ENCODE measurements at places on chromosomes 4 and X. TPM values are rescaled to one million over a fixed set of nuclear protein-coding genes. Genes with fewer than 3 reads are reported as not detected.

Gene RHOXF2
- not detected for total RNA-seq

Gene CLIC2
- total RNA-seq, result 15.5 TPM

DNA sequence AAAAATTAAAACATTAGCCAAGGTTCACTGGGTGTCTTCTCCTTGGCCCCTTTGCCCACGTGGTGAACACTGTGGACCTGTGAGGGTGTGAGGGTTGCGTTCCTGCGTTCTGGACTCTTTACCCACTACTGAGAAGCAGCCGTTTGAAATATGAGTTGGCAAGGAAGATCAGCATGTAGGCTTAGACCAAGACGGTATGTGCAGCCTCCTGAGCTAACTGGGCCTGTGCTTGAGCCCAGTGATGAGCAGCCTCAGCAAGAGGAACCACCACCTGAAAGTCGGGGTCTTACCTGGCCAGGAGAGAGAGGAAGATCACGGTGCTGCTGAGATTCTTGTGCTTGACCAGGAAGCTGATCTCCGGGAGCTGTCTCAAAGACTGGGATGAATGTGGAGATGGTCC lies 19.5 kb downstream of the RGS12 start:
- DNase-seq, result no peak

DNA sequence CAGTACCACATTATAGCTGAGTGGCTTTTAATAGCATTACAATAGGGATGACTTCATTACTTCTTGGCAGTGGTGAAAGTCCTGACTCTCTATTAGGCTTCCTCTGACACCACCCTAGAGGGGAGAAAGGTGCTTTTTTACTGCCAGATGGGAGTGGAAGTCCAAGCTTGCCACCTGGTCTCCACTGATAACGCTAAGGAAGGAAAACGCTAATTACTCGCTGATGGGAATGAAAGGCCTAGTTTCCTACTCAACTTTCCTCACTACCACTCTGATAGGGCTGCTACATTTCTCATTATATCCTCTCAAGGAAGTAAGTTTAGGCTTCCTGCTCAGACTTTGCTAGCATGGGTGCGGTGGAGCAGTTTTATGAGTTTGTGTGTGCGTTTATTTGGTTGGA lies 62.3 kb upstream of the PAGE3 start:
- no peak for DNase-seq
